ENCODE measurements at places on chromosomes 6 and 20.
A peak's percentile ranks its signal among the peaks of the same experiment; 100 is the strongest.

- DNase-seq = no peak
Observed at GRCh38 chr6:15280028-15280427, 34.2 kb downstream of the JARID2 start.

GRCh38 chr6:68738039-68738438 is 103.0 kb downstream of the ADGRB3 start:
- no peak for DNase-seq

DNA sequence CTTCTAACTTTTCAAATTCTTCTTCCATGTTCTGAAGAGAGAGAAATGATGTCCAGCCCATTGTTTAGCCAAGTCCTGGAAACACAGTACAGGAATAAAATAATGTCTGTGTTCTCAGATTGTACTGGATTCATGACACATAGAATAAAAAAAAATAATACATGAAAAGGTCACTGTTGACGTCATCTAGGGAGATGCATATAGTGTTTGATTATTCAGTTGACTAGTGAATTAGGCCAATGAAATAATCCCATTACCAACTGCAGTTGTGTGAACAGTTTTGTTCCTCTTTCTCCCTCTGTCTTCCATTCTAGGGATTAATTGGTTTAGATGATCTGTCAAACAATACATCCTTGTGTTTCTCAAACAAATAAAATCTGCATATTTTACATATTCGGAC is 222.8 kb downstream of the ALDH8A1 start:
- no peak for DNase-seq

- DNase-seq = peak; percentile 47
Observed at GRCh38 chr20:23937303-23938117, 51.1 kb downstream of the GGTLC1 start.

GRCh38 chr6:2853769-2854395 is 12.2 kb upstream of the SERPINB1 start:
- peak; percentile 88 for DNase-seq

GRCh38 chr20:62846166-62846890 is 15.3 kb downstream of the TCFL5 start:
- DNase-seq = no peak

GRCh38 chr6:73803562-73804241 is 107.7 kb downstream of the CD109 start:
- peak; percentile 85 for DNase-seq

- DNase-seq = no peak
Observed at GRCh38 chr20:64058536-64058935, 4.5 kb upstream of the TCEA2 start.
